Activated CD4-positive, CD25-positive, alpha-beta regulatory T cell (primary cell): ENCODE measurements at places on chromosomes 16 and 17.

DNA sequence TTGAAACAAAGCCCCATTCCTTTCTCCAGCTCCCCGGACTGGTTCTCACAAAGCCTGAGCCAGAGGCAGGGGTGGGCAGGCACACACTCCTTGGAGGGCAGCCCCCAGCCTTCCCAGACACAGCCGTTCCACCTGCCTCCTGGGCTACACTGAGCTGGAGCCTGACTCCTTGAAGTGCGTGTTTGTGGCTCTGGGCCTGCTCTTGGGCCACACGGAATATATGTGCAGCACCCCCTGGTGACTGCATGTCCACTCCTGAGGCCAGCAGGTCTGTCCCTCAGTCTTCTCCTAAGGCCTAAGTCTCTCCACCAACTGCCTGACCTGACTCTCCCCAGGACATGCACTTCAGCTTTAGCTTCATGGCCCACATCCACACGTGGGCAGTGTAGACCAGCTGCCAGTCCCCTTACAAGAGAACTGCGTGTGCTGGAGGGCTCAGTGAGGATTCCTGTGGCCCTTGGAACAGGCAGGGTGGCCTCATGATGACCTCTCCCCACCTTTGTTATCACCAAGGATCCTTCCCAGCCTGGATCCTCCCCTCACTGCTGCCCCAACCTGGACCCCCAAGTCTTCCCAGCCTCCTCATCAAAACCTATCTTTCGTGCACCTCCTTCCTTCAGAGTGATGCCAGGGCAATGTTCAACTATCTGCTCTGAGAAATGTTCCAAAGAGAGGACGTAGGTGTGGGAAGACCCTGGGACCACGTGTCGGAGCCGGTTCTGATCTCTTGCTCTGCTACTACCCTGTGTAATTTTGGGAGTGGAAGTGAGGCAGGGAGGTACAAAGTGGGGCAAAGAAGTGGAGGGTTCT, 12.4 kb upstream of the SLC6A2 start:
- DNase-seq: no peak

GRCh38 chr16:69270395-69270794, 40.8 kb upstream of the VPS4A start:
- DNase-seq: no peak

DNA sequence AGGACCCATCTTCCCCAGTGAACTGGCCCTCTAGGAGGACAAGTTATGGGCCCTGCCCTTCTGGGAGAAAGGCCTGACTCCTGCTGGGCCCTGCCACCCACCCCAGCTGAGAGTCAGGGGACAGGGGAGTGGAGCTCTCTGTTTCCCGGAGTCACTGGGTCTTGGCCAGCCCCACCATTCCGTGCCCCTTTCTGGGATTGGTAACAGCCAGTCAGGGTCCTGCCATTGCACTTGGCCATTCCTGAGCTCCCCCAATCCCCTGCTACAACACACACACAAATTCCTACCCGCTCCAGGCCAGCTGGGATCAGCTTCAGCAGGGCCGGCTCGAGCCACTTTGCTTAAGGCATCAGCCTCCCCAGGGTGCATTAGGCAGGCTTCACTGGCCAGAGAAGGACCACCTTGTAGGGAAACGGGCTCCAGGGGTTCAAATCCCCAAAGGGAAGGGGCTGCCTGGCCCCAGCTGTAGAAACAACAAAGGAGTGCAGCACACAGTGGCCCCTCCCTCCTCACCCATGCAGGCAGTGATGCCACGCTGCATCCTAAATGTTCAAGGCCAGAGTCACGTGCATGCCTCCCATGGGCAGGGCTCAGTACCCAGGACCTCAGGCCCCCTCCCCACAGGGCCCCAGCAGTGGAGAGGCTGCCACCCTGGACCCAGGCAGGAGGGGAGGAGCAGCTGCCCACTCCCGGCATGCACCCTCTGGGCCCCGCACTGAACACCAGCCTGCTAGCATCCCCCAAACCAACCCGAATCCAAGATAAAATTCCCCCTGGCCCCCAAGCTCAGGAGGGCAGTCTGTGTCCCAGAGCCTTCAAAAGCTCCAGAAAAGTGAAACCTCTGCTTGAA, 37.7 kb downstream of the C16orf78 start:
- no peak for DNase-seq

GRCh38 chr16:27052007-27052406, 14.7 kb upstream of the C16orf82 start:
- DNase-seq: no peak

GRCh38 chr17:9987779-9988585, 82.9 kb upstream of the RCVRN start:
- DNase-seq: no peak

DNA sequence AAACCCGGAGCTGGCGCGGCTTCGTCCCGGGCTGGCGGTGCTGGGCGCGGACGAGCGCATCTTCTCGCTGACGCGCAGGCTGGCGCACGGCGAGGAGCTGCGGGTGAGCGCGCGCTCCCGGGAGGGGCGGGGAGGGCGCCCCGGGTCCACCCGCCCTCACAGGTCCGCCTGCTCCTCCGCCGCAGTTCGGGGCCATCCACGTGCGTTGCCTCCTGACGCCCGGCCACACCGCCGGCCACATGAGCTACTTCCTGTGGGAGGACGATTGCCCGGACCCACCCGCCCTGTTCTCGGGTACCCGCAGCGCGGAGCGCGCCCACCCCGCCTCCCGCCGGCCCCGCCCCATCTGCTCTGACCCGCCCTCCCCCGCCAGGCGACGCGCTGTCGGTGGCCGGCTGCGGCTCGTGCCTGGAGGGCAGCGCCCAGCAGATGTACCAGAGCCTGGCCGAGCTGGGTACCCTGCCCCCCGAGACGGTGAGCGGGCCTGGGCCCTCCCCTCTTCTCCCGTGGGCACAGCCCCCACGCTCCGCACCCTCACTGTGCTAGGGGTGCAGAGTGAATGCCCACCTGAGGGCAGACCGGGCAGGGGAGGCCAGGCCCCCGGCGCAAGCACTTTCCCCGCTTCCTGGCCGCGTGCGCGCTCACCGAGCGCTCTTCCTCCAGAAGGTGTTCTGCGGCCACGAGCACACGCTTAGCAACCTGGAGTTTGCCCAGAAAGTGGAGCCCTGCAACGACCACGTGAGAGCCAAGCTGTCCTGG, 1.4 kb downstream of the HAGHL start:
- DNase-seq: peak; percentile 36

- DNase-seq: no peak
These were observed 198.6 kb upstream of the SALL1 start for GRCh38 chr16:51349626-51350025.

- DNase-seq: no peak
These were observed 2.5 kb downstream of the CBLN1 start for GRCh38 chr16:49278944-49279725.
